ENCODE measurements at places on chromosomes 3 and 15.
A peak's percentile ranks its signal among the peaks of the same experiment; 100 is the strongest.

GRCh38 chr3:194379651-194380050 is 10.1 kb upstream of the LRRC15 start:
- DNase-seq: no peak

DNA sequence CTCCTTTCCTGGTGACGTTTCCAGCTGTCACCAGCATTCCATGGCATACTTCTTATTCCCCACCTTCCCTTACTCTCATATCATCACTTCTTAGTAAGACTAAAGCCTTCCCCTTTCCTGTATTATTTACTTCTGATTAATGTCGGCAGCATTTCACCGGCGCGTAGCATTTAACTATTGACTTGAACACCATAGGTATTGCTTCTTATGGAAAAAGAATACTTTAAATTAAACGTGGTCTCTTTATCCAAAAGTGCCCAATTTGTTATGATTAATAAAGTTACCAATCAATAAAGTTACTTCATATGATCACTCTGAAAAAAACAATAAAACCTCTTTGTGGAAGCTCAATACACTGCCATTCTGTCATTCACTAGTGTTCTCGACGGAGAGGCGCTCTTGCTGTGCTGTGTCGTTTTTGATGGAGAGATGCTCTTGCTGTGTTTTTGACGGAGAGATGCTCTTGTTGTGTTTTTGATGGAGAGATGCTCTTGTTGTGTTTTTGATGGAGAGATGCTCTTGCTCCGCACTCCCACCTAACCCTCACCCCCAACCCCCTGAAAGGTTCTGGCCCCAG is 165.0 kb downstream of the XXYLT1 start:
- no peak for DNase-seq

DNA sequence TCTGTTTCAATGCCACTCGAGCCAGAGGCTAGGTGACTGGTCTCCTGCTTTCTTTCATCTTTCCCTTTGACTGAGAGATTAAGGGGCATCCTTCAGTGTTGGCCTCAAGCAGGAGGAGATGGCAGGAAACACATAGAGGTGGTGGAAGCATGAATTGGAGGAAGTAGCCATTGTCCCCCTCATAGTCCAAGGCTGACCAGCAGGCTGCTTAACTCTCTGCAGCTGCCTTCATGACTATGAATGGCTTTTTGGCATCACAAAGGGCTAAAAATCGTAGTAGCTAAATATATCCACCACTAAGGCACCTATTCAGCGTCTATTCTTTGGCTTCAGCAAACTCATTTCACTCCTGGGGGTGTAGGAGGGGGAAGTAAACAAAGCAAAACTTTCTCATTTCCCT is 7.0 kb upstream of the FRMD4B start:
- DNase-seq: no peak

GRCh38 chr3:123246866-123247265 is 45.1 kb downstream of the SEC22A start:
- no peak for DNase-seq

GRCh38 chr15:68042156-68042854 is 11.8 kb upstream of the PIAS1 start:
- DNase-seq: no peak

GRCh38 chr15:36008719-36009118 is 462.8 kb upstream of the DPH6 start:
- DNase-seq: no peak

DNA sequence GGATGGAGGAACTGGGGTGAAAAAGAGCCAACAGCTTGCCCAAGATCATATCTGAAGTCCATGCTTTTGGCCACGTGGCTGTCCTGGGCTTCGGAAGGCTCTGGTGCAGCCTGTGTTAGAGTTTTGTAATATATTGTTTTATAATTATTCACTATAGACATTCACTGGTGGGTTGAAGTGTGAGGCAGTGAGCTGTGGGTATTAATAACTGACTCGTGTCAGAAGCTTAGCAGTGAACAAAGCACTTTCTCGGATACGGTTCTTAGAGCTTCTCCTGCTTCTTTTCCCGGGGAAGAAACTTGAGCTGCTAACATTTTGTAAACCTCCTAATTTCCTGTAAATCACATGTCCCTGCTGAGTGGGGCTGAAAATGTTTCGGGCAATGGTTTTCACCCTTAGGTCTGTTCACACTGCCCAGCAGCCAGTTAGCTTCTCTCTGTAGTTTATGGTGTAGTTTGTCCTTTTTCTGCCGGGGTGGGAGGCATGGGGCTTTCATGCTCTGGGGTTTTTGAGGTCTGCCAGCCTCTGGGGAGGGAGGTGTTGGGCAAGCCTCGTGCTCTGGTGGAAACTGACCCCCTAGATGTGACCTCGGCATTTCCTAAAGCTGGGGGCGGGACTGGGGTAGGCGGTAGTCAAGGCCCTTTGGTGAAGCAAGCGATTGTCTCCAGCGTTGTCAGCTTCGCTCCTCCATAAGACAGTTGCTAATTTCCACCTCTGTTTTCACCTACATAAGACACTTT is 1.7 kb downstream of the MRAS start:
- no peak for DNase-seq

DNA sequence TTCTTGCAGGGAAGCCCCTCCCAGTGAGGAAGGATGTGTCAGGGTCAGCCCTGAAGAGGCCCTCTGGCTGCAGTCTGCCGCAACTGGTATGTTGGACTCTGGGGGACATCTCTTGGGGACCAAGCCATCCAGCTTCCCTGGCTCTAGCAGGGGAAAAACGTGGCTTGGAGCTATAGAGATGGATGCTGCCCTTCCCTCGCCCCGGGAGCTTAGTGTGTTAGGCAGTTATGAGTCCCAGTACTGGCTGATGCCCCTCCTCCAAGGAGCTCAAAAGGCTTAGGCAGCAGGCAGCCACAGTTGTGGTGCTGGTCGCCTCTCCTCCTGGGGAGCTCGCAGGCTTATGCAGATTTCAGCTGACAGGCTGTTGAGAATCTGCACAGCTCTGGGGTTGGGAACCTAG is 353.1 kb upstream of the GBE1 start:
- DNase-seq: peak; percentile 59

- DNase-seq: no peak
These were observed 11.3 kb downstream of the TMEM266 start for GRCh38 chr15:76070921-76071635.

- no peak for DNase-seq
These were observed 1041.7 kb downstream of the AGBL1 start for GRCh38 chr15:87121336-87121735.

- DNase-seq: no peak
These were observed 26.9 kb downstream of the ABTB1 start for GRCh38 chr3:127699416-127700300.

Measured in endodermal cell (in vitro differentiated cells).